ENCODE measurements at places on chromosomes 7 and 10. TPM values are rescaled to one million over a fixed set of nuclear protein-coding genes. Genes with fewer than 3 reads are reported as not detected.

DNA sequence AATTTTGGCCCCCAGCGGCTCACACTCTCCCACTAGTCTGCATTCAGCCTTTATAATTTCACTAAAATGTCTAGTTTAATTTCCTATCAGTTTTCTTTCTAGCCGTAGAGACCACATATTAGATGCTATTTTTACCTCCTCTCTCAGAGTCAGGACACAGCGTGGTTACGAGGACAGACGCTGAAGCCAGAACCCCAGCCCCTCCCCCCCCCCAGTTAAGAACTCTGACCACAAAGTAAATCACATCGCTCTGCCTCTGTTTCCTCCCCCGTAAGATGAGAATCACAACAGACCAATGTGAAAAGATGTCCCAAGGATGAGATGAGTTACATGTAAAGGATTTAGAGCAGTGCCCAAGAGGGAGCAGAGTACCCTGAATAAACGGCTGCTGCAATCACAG lies 11.1 kb upstream of the TARP start:
- no peak overlapping the region for H3K27ac ChIP-seq
- no peak for DNase-seq
- no peaks in the 10 kb centered on the region for H3K36me3 ChIP-seq
- no peak overlapping the region for H3K4me3 ChIP-seq
- H3K27me3 ChIP-seq: no peaks in the 10 kb centered on the region

GRCh38 chr7:88357781-88358525 lies 51.3 kb upstream of the STEAP4 start:
- H3K27me3 ChIP-seq: no peaks in the 10 kb centered on the region
- no peak overlapping the region for H3K27ac ChIP-seq
- H3K36me3 ChIP-seq: no peaks in the 10 kb centered on the region
- peaks cover 4% of the 10 kb centered on the region for H3K4me1 ChIP-seq
- H3K4me3 ChIP-seq: no peak overlapping the region

DNA sequence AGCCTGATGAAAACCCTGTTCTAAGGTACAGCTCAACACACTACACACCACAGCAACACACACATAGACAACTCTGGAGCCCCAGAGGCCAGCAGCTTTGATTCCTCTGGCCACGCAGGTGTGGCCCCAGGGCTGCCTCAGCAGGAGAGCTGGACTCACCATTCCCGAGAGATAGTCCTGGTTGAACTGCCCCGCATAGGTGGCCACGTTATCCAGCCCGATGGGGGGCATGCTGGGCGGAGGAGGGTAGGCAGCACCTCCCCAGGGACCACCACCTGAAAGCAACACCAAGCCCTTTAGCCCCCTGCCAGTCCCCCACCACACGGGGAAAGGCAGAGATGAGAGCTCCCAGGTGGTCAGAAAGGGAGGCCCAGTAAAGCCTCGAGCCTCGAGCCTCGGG lies 34.7 kb downstream of the ANXA11 start:
- H3K4me1 ChIP-seq: peaks cover 37% of the 10 kb centered on the region
- peaks cover 10% of the 10 kb centered on the region for H3K36me3 ChIP-seq
- H3K4me3 ChIP-seq: no peak overlapping the region
- DNase-seq: no peak

NUTM2B gene
- total RNA-seq: 1.2 TPM

EEPD1 gene
- total RNA-seq: 10.0 TPM

- no peak for DNase-seq
- no peak overlapping the region for H3K4me3 ChIP-seq
- no peak overlapping the region for H3K27ac ChIP-seq
- H3K4me1 ChIP-seq: no peaks in the 10 kb centered on the region
Measured at GRCh38 chr7:146875981-146876380, 759.4 kb downstream of the CNTNAP2 start.

CTAGE6 gene
- total RNA-seq: not detected

JCAD gene
- total RNA-seq: 1.8 TPM

DNA sequence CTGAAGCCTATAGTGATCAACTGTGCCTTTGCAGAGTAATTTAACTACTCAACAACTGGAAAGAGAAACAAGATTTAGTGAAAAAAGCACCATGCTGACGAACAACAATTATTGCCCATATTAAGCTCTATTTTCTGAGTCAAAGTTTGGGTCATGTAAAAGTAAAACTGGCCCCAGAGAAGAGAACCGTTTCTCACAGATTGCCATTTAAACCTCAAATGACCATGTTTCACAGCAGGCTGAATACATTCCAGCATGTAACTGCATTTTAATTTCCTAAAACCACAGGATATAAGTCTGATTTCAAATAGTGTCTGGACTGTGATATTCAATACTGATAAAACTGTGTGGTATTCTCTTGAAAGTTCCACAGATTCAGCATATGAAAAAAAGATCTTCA lies 140.7 kb downstream of the ATE1 start:
- no peak for DNase-seq
- no peak overlapping the region for H3K4me3 ChIP-seq
- no peak overlapping the region for H3K27ac ChIP-seq
- H3K36me3 ChIP-seq: no peaks in the 10 kb centered on the region

DNA sequence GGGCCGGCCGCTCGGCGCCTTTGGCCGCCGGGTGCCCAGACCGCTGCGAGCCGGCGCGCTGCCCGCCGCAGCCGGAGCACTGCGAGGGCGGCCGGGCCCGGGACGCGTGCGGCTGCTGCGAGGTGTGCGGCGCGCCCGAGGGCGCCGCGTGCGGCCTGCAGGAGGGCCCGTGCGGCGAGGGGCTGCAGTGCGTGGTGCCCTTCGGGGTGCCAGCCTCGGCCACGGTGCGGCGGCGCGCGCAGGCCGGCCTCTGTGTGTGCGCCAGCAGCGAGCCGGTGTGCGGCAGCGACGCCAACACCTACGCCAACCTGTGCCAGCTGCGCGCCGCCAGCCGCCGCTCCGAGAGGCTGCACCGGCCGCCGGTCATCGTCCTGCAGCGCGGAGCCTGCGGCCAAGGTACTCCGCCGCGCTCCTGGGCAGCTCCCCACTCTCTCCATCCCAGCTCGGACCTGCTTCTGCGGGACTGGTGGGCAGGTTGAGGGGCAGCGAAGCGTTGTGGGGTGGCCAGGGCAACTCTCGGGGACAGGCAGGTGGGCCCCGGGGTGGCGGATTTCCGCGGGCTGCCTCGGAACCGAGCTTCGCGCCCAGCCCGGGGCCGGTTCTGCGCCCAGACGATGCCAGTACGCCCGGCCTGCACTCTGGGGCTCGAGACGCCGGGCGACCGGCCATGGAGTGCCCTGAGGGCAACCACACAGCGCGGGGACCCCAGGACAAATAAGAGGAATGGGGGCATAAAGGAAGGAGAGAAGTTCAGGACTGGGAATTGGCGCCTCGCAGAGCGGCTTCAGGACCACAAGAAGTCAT lies 578 bp downstream of the HTRA1 start:
- peak overlapping the region; percentile 22 for H3K27ac ChIP-seq
- no peak for DNase-seq
- no peaks in the 10 kb centered on the region for H3K36me3 ChIP-seq
- H3K4me1 ChIP-seq: peaks cover 3% of the 10 kb centered on the region

NDUFB2 gene
- total RNA-seq: 309 TPM
